ENCODE measurements at places on chromosomes 4 and X.

GRCh38 chr4:69649629-69650028, 3.4 kb downstream of the UGT2A1 start:
- no peak for DNase-seq

- no peak for DNase-seq
These were observed at the start of gene FAM50A for GRCh38 chrX:154443992-154444754. Gene FAM50A (plus strand): TSS chrX:154444141. CDS start chrX:154444236, 95 bp downstream.

DNA sequence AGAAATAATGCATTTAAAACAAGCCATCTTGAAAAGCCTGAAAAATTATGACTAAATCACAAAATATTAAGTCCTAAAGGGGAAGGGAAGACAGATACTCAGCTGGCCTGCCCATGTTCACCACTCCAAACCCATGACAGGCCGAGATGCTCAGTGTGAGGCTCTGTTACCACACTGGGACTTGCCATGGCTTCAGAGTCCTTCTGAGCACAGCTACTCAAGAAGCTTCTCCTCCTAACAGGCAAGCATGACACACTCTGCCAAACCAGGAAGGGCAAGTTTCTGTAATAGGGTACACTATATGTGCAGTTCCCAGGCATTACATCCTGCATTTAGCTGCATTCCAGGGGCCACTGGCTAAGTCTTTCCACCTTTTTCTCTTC, 34.0 kb upstream of the CYBB start:
- DNase-seq: no peak

DNA sequence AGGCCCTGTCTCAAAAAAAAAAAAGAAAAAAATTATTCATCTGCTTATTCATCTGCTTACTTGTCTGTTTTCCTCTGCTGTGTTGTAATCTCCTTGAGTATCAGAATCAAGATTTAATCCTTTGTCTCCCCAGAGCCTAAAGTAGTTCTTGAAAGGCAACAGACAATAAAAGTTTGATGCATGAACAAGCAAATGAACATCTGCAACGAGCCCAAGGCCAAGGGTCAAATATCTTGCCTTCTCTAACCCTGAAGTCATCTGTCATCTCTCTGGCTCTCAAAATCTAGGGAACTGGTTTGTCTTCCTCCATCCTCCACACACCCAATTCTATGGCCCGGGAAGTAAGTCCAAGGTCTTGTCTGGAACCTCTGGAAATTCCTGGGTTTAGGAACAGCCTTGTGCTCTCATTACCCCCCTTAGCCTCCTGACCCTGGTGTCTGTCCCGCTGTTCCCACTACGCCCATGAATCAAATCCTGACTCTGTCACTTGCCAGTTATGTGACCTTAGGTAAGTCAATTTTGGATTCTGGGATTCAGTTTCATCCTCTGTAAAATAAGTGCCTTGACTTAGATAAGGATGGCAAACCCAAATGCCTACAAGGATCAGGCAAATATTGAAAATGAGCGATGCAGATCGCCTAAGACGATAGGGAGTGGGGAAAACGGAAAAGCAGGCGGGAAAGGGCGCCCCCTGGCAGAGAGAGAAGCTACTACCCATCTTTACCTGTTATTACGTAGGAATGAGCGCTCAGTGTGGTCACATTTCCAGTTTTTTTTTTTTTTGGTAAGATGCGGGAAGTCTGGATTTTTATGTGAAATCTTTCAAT, 102.7 kb upstream of the DHX15 start:
- DNase-seq: peak; percentile 16

GRCh38 chr4:139834981-139835391, 169.4 kb downstream of the MGST2 start:
- no peak for DNase-seq

GRCh38 chrX:82816562-82816961, 691.5 kb upstream of the POU3F4 start:
- no peak for DNase-seq

- DNase-seq: no peak
These were observed 304.1 kb downstream of the CHIC1 start for GRCh38 chrX:73867144-73867543.

- DNase-seq: no peak
These were observed 4.2 kb upstream of the ABCG2 start for GRCh38 chr4:88162626-88163025.

GRCh38 chr4:149965206-149965605, 113.0 kb upstream of the DCLK2 start:
- DNase-seq: no peak

DNA sequence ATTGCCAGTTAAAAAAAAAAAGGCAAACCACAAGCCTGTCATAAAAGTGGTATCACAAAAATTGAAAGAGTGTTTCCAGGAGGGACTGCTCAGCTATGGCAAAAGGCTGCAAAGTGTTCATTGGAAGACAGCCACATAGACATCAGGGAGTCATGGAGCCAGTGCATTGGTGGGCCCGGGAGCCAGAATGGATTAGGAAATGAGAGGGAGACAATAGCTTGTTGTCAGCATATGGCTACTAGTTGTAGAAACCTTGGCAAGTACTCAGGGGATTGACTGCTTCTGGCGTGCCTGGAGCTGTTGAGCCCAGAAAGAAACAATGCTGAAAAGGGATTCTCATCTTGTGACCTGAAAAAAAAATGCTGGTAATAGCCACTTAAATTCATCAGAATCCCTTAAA, 5.0 kb downstream of the GAR1 start:
- DNase-seq: no peak

DNA sequence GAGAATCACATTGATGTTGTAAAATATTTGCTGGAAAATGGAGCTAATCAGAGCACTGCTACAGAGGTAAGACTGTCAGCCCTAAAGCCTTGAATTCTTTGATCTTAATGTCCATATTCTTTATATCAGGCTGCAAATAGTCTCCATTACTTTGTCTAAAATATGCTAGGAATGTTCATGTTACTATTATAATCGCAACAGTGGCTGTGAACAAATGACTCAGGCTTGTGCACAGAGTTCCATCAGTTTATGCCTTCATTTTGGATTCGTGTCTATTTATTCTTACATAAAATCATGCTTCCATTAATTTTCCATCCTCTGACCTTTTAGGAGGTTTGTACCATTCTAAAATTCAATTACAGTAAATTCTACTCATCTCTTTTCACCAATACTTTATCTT, 182.7 kb downstream of the ANK2 start:
- DNase-seq: no peak

GRCh38 chr4:68076194-68076593, 53.5 kb downstream of the TMPRSS11F start:
- DNase-seq: no peak

- no peak for DNase-seq
These were observed 274.5 kb downstream of the SLC7A11 start for GRCh38 chr4:137967480-137968190.

DNA sequence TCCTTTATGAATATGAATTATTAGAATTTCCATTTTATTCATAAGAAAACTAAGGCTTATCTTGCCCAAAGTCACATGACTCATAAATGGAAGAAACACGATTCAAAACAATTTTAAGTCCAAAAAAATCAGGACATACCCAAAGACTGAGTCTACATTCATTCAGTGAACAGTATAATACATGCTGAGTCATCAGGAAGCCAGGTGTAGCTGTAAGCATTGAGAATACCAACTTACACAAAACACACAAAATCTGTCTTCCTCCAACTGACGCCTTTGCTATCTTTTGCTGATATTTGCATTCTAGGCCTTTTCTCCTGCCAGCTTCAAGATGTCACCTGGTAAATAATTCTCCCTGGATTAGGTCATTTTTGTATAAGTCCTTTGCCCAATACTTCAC, 520.1 kb upstream of the GALNT7 start:
- no peak for DNase-seq

DNA sequence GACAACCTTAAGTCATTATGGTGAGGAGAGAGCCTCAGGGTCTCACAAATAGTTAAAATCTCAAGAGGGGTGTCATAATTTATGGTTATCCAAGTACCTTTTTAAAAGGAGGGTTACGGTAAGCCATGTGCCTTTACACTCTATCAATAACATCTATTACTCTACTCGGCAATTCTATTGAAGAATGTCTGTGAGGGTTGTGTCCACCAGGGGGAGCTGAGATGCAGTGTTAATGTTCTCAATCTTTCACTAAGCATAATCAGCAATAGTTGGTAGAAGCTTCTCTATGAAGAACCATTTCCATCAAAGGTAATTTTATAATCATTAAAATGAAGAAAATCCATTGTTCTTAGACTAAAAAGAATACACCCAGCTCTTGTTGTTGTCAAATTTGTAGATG, 457.4 kb downstream of the CENPC start:
- DNase-seq: peak; percentile 17

DNA sequence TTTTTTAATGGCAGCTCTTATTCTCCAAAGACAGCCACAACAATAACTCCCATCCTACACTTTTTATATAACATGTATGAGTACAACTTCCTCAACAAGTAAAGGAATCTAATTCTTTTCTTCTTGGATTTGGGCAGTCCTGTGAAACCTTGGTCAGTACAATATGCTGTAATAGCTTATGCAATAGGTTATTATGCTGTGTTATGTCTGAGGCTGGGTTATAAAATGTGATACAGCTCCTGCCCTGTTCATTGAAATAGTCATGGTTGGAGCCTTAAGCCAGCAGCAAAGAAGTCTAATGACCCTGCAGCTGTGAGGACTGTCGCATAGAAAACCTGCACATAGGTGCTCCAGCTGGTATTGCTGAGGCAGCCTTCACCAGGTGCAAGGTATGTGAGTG, 215.8 kb upstream of the RASGEF1B start:
- no peak for DNase-seq

GRCh38 chr4:100547541-100548199, 29.8 kb upstream of the EMCN start:
- no peak for DNase-seq

GRCh38 chr4:133623847-133624246, 474.8 kb downstream of the PCDH10 start:
- DNase-seq: no peak

GRCh38 chr4:3700736-3701135, 65.4 kb upstream of the ADRA2C start:
- DNase-seq: no peak

- peak; percentile 36 for DNase-seq
These were observed 69.4 kb downstream of the HCCS start for GRCh38 chrX:11180571-11180970.

- no peak for DNase-seq
These were observed 140.2 kb upstream of the PJA1 start for GRCh38 chrX:69305333-69306062.

- no peak for DNase-seq
These were observed 907.1 kb downstream of the FAT4 start for GRCh38 chr4:126221717-126222340.

DNA sequence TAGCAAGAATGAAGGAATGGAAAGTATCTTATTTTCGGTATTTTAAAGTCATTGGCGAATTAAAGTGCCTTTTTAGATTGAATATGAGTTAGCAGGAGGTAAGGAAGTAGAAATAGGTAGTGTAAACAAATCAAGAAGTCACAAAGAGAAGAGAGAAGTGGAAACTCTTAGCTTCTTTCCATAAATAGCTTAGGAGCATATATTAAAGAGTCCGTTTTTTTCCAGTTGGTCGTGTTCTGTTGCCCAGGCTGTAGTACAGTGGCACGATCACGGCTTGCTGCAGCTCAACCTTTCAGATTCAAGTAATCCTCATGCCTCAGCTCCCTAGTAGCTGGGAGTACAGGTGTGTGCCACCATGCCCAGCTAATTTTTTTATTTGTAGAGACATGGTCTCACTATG, 56.4 kb downstream of the UBE2K start:
- DNase-seq: no peak

DNA sequence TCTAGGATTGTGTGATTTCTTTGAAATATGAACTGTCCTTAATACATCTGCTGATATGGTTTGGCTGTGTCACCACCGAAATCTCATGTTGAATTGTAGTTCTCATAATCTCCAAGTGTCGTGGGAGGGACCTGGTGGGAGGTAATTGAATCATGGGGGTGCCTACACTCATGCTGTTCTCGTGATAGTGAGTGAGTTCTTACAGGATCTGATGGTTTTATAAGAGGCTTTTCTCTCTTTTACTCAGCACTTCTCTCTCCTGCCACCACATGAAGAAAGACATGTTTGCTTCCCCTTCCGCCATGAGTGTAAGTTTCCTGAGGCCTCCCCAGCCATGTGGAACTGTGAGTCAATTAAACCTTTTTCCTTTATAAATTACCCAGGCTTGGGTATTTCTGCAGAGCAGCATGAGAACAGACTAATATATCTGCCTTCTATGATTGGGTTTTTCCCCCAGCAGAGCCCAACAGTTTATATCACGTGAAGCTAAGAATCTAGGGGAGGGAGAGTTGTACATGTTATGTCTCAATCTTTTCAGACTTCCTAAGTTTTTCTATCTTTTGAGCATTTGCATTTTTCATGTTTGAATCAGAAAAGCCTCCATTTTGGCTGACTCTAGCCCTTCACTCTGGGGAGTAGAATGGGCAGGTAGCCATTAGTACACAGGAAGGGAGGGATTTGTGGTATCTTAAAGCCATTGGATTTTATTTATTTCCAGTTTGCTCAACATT, 58.9 kb downstream of the PLAC1 start:
- DNase-seq: no peak

- DNase-seq: peak; percentile 3
These were observed 82.1 kb upstream of the IQCM start for GRCh38 chr4:149897783-149898182.

DNA sequence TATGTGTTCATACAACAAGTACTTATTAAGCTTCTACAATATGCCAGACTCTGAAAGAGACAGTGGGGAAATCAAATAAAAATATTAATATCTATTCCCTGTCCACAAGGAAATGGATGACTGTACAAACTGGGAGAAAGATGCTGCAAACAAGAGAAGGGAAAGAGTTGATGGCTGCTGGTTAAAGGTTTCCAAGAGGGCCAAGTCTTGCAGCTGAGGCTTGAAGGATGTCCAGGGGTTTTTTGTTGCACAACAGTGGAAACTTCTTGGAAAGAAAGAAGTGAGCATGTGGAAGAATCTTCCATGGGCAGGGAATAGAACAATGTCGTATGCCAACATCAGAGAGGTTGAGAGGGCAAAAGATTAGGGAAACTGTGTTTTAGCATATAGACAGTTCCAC, 95.8 kb downstream of the MID1 start:
- DNase-seq: no peak

DNA sequence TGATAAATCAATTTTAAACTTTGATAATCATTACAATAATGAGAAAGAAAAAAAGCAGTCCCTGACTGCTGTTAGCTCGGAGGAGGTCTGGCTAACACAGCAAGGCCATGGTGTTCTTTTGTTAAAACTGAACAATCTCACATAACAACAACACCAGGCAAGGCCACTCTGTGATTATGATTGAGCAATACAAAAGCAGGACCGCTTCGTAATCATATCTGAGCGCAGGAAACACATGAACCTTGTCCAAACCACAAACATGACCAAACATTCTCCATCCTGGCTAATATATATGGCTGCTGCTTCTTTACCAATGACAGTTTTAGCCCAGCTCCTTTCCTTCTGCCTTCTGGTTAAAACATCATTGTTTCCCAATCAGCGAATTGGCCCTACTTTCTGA, 76.8 kb upstream of the DDX53 start:
- no peak for DNase-seq

- DNase-seq: peak; percentile 77
These were observed 1.6 kb downstream of the PRICKLE3 start for GRCh38 chrX:49184294-49185281.

GRCh38 chr4:165621983-165622382, 243.2 kb downstream of the CPE start:
- DNase-seq: no peak

Data from NCI-H2029 treated with DMSO at 0.1 percent for 48 hours (cell line).